ENCODE measurements at places on chromosomes 6 and 20. TPM values are rescaled to one million over a fixed set of nuclear protein-coding genes. Genes with fewer than 3 reads are reported as not detected.

MAP7 gene
- 9.4 TPM for total RNA-seq

TSPO2 gene
- not detected for total RNA-seq

PTCRA gene
- not detected for total RNA-seq

CDH22 gene
- 1.6 TPM for total RNA-seq

LIN28B gene
- 0.63 TPM for total RNA-seq

PRICKLE4 gene
- 1.6 TPM for total RNA-seq

PKHD1 gene
- under 0.01 TPM for total RNA-seq

ENPP5 gene
- total RNA-seq, result 5.0 TPM

NEURL2 gene
- 6.9 TPM for total RNA-seq

FKBP1C gene
- 0.94 TPM for total RNA-seq

TTK gene
- total RNA-seq, result 6.9 TPM

SLC17A4 gene
- total RNA-seq, result 0.31 TPM

PAK5 gene
- total RNA-seq, result 67.0 TPM
